ENCODE measurements at places on chromosomes 3 and 15.

GRCh38 chr15:70522323-70522966, 240.9 kb downstream of the UACA start:
- no peak for DNase-seq

DNA sequence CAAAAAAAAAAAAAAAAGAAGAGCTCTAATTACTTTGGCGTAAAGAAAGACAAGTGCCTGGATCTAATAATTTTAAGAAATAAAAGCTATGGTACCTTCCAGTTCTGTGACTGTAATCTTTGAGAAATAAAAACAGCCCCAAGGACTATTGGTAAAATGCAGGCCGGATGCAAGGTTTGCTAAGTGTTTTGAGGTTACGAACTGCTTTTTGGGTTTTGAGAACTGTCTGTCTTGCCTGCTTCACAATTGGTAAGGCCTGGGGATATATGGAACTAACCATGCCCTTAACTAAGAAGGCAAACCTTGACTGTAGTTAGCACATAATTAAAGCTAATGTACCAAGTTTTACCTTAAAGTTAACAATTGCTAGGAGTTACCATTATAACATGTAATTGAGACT, 388.4 kb upstream of the CBLB start:
- no peak for DNase-seq

DNA sequence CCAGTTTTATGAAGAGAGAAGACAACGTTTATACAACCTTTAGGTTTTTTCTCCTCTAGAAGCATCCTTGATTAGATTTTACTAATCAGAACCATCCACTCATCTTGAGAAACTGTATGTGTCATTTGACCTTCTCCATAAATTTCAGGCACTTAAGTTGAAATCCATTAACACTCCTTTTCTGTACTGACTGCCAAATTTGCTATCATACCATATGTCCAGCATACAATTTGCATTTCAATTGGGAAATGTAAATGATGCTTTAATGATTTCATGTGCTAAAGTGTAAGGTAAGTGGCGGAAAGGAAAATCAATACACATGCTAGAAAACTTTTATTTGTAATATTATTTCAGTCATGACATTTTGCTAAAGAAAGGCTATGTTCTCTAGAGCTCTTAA, 731.6 kb downstream of the GBE1 start:
- no peak for DNase-seq

- no peak for DNase-seq
Observed at GRCh38 chr3:63739474-63739873, 79.6 kb upstream of the C3orf49 start.

GRCh38 chr3:125142940-125143339, 69.6 kb downstream of the SLC12A8 start:
- no peak for DNase-seq

- peak; percentile 42 for DNase-seq
Observed at GRCh38 chr3:85342915-85343314, 384.1 kb downstream of the CADM2 start.

DNA sequence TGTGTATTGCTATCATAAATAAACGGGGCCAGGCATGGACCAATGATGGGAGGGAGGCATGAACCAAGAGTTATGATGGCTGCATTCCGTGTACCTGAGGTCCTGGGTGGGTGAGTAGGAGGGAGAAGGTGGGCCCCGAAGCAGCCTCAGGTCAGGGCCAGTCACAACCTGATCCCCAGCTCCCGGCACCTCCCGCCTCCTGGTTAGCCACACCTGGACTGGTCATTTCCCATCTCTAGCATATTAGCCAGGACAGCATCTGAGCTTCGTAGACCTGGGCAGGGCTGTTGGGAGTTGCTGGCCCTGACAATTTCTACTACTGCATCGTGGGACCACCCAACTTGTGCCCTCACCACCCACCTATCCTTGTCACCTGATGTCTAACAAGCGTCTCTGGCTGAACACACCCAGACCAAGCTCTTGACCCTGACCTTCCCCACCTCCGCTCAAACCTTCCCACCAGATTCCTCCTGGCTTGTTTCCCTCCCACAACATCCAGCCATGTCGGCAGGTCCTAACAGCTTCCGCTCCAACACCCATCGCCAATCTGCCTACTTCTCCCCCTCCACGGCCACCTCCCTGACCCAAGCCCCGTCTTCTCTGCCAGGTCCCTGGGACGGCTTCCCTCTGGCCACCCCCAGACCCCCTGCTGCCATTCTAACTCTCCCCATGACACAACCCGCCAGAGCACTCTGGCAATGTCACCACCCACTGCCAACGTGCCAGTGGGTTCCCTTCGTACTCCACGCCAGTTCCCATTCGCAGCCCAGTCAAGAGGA, 133.8 kb upstream of the IQSEC1 start:
- DNase-seq = no peak

- DNase-seq = no peak
Observed at GRCh38 chr3:77298417-77298816, 258.5 kb downstream of the ROBO2 start.

DNA sequence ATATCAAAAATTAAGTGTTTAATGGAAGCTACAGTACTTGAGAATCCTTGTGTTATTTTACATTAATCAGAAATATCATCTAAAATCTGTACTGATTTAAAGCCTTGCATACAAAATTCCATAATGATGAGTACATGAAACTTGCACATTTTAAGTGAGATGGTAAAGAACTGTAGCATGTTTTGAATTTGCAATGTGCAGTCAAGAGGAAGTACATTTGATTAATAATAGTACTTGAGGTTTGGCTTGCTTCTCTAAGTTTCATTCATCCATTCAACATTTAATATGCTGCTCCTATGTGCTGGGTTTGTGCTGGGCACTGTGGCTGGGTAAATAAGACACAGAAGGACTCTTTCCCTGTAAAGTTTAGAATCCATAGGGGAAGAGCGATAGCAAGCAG, 332.3 kb downstream of the CNTN3 start:
- DNase-seq = no peak

GRCh38 chr3:124131580-124131979, 139.7 kb upstream of the ROPN1 start:
- peak; percentile 15 for DNase-seq

DNA sequence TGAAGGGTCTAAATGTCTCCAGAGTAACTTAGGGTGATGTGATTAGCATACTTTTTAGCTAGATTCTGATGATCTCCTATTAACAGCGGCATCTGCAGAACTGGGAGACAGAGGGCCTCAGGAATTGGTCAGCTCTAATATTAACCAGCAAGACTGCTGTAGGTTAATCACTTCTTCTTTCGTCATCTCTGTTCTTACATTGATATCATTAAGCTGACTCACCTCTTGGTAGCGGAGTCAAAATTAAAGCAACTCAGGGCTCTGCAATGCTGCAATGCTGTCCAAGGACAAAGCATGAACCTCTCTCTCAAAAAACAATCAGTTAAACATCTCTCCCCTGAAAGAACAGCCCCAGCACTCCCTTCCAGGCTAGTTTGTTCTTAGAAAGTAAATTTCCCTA, 57.5 kb upstream of the TRA2B start:
- DNase-seq = no peak

DNA sequence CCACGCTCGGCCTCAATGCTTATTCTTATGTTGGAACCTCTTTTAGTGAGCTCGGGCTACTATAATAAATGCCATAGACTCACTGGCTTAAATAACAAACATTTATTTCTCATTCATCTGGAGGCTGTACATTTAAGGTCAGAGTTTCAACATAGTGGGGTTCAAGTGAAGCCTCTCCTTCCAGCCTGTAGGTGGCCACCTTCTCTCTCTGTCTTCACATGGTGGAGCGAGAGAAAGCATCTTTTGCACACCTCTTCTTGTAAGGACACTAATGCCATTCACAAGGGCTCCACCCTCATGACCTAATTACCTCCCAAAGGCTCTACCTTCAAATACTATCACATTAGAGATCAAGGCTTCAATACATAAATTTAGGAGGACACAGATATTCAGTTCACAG, 520.3 kb upstream of the EPHA6 start:
- peak; percentile 3 for DNase-seq

DNA sequence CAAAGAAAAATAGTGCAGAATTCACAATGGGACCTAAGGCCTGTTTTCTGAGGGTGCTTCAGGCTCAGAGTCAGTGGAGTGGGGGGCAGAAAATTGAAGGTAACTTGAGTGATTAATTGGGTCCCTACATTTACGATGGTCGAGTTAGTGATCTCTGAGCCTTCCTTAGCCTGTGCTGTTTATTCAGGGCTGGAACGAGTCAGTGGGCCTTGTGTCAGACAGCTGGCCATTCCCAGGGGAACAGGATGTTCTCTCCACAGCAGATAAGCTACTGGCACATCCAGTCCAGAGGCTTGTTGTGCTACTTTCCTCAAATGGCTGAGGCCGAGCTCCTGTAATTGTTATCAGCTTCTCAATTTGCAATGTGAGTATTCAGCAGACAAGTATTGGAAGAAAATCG, 29.2 kb upstream of the CNTN3 start:
- no peak for DNase-seq

DNA sequence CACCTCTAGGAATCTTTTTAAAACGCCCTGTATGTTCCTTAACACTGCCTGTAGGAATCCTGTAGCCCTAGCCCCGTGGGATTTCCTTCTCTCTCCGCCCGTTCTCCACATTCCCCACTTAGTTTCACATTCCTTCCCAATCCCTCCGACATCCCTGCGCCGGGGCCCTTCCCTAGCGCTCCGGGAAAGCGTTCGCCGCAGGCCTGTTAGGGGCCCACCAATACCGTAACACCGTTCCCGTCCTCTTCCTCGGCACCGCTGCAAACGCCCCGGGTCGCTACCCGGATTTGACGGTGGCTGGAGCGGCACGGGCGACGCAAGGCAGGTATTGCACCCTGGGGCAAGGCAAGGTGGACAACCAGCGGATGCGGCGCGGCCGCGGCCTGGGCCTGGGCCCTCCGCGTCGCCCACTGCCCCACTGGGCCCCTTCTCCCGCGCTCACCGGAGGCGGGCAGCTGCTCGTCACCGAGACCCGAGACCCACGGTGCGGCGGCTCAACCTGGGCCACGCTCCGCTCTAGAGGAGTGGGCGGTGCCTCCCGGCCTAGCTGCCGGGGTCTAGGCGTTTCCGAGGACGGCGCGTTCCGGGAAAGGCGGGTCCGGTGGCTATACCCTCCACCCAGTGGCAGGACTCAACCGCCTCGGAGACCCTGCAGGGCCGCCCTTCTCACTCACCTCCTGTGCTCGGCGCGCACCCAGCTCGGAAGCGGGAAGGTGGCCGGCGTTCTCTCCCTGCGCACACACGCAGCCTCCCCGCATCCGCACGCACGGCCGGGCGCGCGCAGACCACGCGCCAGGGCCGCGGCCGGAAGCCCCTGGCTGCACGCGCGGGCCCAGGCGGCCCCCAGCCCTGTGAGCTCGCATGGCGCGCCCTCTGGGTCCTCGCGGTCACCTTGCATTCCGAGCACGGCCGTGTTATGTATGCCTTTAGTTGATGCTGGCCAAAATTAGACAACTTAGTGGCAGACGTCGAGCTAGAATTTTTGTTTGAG, at the start of gene B3GALNT1:
Gene B3GALNT1, minus strand, starts transcription at position 789 of the 991 bp plus-strand sequence. CDS start 18,595 bp downstream, outside the sequence.
- no peak for DNase-seq

DNA sequence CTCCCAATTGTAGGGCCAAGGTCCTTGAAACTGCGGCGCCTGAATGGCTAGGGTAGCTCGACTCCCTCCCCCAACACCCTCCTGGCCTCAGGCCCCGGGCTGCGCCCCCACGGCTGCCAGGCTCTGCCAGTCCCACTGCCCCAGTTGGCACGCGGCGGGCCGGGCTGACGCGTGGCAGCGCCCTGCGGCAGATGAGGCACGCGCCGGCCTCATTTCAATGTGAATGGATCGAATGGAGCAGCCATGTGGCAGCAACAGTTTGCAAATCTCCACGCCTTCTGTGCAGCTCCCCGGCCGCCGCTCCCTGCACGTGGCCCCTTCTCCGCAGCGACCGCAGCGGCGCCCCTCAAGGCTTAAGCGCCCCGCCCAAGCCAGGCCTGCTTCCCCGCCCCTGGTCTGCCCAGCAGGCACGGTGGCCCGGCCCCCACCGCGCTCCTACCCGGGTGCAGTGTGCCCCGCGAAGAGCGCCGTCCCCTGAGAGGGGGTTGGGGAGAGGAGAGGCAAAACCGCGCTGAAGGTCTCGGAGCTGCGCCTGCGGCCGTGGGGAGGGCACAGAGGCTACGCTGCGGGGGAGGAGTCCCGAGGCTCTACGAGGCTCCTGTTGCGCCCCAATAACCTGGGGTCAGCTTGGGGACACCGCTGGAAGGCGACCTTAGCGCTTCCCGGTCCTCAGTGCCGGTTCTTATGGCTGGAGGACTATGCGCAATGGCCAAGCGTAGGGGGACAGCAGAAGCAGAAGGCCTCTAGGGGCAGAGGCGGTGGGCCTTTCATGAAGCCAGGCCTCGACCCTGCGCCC, 3.1 kb upstream of the DLL4 start:
- peak; percentile 83 for DNase-seq

DNA sequence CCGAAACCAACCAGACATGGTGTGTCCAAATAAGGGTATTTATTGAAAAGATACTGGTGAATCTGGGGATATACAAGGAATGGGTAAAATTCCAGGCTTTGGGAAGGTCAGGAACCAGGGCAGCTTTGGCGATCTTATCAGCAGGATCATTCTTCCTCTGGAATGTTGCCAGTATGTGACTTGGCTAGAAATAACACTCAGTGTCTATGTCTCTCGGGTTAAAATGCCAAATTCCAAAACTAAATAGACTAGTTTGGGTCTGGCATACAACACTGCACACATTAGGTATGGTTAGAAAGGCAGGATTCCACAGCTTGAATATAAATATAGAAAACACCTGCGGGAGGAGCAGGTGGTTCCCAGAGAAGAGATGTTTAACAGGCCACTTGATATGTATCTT, 220.2 kb upstream of the CD96 start:
- no peak for DNase-seq

GRCh38 chr3:46228260-46229242, 13.7 kb upstream of the CCR3 start:
- DNase-seq = peak; percentile 92

- no peak for DNase-seq
Observed at GRCh38 chr15:95458721-95459120, 871.8 kb upstream of the NR2F2 start.

DNA sequence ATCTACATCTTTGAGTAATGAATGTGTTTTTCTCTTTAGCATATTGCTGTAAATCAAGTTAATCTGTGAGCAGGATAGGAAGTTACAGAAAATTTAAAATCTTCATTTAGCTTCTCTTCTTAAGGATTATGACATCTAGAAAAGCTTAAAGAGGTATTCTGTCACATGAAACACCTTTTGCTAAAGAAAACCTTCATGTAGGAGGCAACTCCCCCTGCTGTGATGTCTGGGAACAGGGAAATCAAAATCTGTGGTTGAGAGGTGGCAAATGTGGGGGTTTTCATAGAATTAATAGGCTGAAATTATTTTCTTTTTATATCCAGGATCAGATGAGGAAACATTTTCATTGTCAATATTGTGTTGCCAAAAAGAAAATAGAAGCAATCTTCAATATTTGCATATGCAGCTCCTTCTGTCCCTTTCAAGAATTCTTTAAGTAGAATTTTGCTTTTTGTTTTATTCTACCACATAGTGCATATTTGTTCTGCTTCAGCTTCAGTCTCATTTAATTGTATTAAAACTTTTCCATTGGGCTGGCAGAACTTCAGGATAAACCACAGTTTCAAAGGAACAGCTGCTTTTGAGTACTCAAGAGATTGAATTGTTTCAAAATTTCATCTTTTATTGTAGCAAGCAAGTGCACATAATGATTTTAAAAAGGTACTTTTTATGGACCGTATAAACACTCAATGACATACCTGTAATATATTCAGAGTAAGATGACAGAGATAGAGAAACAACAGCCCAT, 128.4 kb downstream of the RAP2B start:
- DNase-seq = peak; percentile 20
